Stimulated activated CD4-positive, alpha-beta T cell treated with anti-CD3 and anti-CD28 coated beads, Interleukin-2, amount 100 ng/mL, for 48 hours (primary cell): ENCODE measurements at places on chromosomes 16 and 17.

- peak; percentile 30 for DNase-seq
Observed at GRCh38 chr17:50079334-50080095, 15.6 kb upstream of the PDK2 start.

GRCh38 chr17:17061516-17061915 is 19.3 kb downstream of the MPRIP start:
- DNase-seq, result no peak

GRCh38 chr17:50465635-50466034 is 3.0 kb downstream of the CHAD start:
- no peak for DNase-seq

DNA sequence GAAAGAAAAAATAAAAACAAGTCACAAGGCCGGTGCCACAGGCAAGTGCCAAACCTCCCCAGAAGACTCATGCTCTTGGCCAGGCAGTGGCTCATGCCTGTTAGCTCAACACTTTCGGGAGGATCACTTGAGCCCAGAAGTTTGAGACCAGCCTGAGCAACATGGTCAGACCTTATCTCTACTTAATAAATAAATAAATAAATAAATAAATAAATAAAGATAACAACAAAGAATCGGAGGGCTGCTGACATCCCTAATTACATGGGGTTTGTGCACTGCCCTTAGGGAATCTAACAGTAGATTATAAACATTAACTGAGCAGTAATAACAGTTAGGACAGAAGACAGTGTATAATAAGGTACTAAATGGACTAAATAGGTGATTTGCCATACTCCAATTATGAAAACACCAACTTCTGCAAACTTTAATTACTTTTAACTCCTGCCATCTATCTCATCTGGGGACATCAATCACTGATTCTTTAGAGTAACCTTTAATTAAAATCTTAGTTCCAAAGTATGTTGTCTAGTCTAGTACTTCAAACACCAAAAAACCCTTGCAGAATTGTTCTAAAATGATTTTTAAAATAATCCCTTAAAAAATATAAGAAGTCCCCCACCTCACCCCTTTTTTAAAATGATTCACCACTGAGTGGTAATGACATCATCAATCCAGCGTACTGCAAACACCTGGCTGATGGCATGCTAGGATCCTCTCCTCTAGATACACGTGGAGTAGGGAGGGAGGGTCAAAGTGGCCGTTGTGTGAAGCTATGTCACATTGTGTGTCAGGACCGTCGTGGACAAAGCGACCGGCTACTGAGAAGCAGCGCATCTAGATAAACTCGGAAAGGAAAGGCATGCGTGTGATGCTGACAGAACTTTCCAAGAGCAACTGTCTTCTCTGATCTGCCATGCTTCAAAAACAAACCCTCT is 28.5 kb downstream of the CYTH1 start:
- no peak for DNase-seq

- no peak for DNase-seq
Observed at GRCh38 chr17:49946964-49947584, 21.9 kb upstream of the DLX4 start.

GRCh38 chr17:37322106-37322505 is 53.7 kb upstream of the C17orf78 start:
- DNase-seq, result no peak

GRCh38 chr17:75160211-75160610 is 5.9 kb upstream of the JPT1 start:
- no peak for DNase-seq

DNA sequence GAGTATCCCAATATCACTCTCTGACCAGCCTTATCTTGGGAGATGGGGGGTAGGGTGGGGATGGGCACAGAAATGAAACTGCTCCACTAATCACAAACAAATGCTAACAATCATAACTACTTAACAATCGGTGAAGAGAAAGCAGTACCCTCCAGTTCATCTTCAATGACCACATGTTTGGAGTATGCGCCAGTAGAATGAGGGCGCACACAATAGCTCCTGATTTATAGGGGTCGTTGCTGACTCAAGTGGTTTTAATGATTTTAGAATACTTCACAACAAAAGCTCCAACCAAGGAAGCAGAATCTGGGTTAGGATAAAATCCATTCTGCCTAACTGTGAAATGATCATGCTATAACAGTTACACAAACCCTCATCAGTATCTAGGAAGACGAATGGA is 184.4 kb downstream of the AATF start:
- no peak for DNase-seq

DNA sequence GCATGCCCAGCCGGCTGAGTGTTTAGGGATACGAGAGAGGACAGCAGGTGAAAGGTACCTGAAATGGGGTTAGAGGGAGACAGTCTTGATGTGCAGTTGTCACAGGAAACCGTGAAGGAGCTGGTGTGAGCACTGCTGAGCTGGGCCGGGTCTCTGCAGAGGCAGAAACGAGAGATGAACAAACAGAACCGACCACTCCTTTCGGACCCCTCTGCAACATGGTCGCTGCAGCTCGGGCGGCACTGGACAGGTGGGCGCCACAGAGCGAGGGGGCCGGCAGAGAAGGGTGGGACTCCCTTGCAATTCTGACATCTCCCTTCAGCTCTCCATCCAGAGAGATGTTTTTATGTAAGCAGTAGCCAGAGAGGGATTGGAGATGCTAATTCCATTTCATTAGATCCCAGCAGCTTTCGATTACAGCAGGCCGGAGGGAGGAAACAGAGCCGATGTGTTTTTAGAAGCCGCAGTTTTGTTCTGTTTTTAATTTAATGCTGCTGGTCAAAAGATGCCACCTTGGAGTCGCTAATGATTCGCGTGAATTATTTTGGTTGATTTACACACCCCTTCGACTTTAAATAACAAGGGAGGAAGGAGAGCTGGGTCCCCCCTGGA is 86.3 kb upstream of the RPL38 start:
- no peak for DNase-seq

GRCh38 chr17:18117982-18118975 is 9.7 kb downstream of the MYO15A start:
- DNase-seq, result no peak

DNA sequence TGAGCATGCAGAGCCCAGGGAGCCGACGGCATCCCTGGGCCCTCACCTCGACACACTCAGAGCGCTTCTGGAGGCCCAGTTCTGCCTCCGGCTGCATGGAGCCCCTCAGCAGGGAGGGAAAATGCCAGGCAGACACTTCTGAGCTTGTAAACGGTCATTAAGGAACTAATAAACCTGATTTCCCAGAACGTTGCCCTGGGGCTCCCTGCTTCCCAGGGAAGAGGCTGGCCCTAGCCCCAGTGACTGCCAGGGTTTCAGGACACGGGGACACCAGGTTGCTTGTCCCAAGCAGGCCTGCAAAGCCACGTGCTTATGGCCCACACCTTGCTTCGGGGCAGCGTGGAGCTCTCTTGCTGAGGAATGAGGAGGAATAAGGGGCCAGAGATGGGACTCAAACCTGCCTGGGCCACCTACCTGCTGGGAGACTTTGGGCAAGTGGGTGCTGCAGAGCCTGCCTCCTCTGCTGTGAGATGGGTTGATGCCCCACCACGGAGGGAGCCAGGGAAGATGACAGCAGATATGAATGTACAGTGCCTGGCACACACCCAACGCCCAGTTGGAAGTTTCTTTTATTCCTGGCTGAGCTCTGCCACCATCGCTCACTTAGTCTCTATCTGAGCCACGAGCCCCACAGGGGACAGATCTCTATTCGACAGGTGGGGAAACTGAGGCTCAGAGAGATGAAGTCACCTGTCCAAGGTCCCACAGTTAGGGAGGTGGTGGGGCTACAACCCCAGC is 5.4 kb downstream of the RHBDF2 start:
- no peak for DNase-seq

DNA sequence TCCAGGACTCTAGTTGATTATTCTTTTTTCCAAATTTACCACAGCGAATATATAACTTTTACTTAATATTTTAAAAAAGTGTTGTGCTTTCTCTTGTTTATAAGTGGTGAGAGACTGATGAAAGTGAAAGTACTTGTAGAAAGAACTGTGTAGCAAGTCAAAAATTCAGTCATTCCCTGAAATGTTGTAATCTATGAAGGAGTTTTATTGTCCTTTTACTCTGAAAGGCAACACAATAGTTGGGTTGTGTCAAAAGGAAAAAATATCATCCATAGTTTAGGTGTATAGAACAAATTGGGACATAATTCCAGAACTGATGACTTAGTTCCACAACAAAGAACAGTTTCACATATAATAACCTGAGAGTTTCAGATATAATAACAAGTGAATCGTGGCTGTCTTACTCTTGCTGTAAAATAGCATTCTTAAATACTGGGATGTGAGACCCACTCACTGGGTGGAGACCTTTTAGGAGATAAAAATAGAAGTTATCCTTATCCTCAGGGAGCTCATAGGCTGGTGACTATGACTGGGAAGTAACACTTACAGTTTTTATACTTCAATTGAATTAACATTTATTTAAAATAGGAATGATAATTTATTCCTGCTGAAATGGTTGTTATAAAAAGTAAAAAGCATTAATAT is 20.6 kb downstream of the CYB5B start:
- DNase-seq, result no peak

DNA sequence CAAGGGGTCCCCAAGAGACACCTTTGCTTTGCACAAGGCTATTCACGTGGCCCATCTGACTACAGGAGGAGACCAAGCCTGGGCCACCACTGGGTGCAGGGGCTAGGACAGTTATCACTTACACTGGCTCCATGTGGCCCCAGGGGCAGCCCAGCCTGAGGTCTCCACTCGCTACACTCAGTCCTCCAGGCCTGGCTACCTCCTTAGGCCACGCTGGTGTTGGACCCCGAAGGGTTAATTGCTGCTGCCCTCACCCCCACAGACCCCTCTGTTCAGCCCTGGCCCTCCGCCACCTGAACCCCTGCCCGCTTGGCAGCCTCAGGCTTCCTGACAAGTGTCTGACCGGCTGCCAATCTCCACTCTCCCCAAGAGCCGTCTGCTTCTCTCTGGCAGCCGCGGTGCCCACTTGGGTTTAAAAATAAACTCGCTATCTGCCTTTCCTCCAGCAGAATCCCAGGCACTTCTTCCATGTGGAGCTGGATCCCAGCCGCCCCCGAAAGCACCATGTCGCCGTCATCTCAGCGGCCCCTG is 27.8 kb downstream of the ADAM11 start:
- no peak for DNase-seq
